ENCODE measurements at places on chromosomes 2 and 18.
A peak's percentile ranks its signal among the peaks of the same experiment; 100 is the strongest.

- peak; percentile 66 for DNase-seq
Observed at GRCh38 chr18:11654736-11655605, 34.1 kb upstream of the GNAL start.

GRCh38 chr18:56505971-56506370 lies 132.4 kb downstream of the TXNL1 start:
- no peak for DNase-seq

- no peak for DNase-seq
Observed at GRCh38 chr18:44474067-44474411, 206.6 kb upstream of the SETBP1 start.

DNA sequence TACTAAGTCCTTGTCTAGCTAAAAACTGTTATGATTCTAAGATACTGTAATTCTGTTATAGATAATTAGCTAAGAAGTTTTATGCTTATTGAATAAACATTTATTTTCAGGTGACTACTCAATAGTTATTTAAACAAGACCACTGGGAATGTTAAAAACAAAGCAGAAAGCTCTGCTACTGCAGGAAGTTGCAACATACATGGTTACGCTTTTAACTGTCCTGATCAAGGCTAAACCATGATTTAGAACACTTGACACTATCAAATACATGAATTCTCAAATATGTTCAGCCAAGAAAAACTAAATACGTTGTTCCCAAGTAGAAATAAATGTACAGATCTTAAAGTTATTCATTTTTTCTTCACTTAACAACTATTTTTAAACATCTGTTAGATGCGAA lies 263.9 kb downstream of the NCKAP5 start:
- DNase-seq = no peak

DNA sequence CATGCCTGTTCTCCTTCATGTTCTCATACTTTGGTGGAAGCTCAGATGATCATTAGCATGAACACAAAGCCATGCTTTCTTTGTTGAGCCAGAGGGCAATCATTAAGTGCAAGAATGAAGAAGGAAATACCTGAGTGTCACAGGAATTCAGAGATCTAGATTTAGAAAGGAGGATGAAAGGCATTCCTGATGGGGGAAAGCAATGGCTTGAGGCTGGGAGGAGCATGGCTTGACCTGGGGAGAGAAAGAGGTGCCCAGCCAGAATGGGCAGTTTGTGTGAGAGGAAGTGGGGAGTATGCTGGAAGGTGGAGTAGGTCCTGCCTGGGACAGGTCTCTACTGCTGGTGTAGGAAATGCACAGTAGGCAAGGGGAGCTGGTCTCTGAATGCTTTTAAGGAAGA lies 35.1 kb downstream of the SLC4A3 start:
- no peak for DNase-seq

DNA sequence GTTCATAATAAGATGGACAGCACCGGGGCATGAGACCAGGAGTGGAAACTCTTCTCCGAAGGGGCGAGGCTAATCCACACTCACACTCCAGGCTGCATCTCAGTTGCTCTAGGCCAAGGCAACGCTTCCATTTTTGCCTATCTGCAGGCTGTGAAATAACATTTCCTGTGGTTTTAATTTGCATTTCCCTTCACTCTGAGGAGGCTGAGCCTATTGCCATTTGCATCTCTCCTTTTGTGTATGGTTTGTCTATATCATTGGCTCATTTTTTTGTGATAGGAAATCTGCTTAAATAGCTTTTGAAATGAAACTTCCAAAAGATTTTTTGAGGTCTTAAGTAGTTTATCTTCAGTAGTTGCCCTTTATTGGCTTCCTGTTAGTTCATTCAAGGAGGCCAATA lies 57.6 kb downstream of the TPGS2 start:
- DNase-seq = no peak

GRCh38 chr2:153546358-153546757 lies 67.8 kb upstream of the RPRM start:
- no peak for DNase-seq

- DNase-seq = peak; percentile 69
Observed at GRCh38 chr2:223993634-223994232, 36.5 kb downstream of the MRPL44 start.

GRCh38 chr2:238893349-238894000 lies 45.6 kb downstream of the TWIST2 start:
- DNase-seq = no peak

GRCh38 chr18:55515941-55516710 lies 71.9 kb downstream of the TCF4 start:
- no peak for DNase-seq

- DNase-seq = no peak
Observed at GRCh38 chr18:22106536-22107292, 62.7 kb upstream of the GATA6 start.

GRCh38 chr18:77065221-77065981 lies 67.2 kb downstream of the MBP start:
- DNase-seq = no peak

DNA sequence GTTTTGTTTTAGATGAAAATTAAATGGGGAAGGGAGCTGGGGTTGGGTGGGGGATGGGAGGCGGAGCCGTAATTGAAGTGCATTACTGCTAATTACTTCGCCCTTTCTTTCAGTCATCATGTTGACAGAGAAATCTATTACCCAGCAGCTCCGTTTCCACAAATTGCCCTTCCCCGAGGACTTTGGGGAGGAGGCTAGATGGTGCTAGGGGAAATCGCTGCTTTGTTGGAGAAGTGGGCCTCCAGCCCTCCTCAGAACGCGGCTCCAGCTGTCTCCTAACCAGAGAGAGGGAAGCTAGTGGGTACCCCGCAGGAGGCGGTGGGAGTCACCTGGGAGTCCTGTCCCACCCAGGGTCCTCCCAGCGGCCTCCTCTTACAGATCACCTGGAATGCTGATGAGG lies 130.9 kb upstream of the MYCN start:
- DNase-seq = no peak

- DNase-seq = no peak
Observed at GRCh38 chr2:124647245-124647644, 622.2 kb downstream of the CNTNAP5 start.

DNA sequence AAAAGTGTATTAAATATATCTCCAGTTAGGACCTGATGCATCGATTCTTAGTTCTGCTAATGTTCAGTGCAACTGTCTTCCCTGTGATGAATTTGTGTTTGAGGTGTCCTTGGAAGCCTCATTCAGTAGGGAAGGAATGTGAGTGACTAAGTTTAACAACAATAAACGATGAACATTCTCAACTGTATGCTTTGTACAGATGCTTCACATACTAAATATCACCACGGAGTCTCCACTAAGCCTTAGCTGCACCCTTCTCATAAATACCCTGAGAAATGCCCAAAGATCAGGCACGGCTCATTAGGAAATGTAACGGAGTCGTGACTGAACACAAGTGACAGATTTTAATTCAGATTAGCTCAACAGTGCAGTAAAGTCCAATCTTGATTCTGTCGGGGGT lies 24.4 kb upstream of the AGFG1 start:
- no peak for DNase-seq

- no peak for DNase-seq
Observed at GRCh38 chr2:65397122-65397521, 35.3 kb downstream of the SPRED2 start.

Measured in WERI-Rb-1 (cell line).